Thoracic aorta (tissue), 2 donors: ENCODE measurements at places on chromosomes 11 and 22. TPM values are rescaled to one million over a fixed set of nuclear protein-coding genes. Genes with fewer than 3 reads are reported as not detected.

- DNase-seq: no peak
Observed at GRCh38 chr11:63904743-63905142, 12.2 kb downstream of the RCOR2 start.

- no peak for DNase-seq
Observed at GRCh38 chr22:39651053-39651996, 80.8 kb downstream of the CACNA1I start.

GRCh38 chr11:95680169-95680929 is 109.2 kb downstream of the FAM76B start:
- no peak for DNase-seq

The CHRDL2 gene
- total RNA-seq: 1.9 TPM

The OR6A2 gene
- total RNA-seq: not detected
